ENCODE measurements at places on chromosomes 5 and 9. TPM values are rescaled to one million over a fixed set of nuclear protein-coding genes. Genes with fewer than 3 reads are reported as not detected.

Gene GFI1B
- polyA plus RNA-seq = 0.28 TPM

Gene LCN15
- polyA plus RNA-seq = 0.76 TPM

Gene ALAD
- 7.0 TPM for polyA plus RNA-seq

Gene ECM2
- 0.79 TPM for polyA plus RNA-seq

Gene GALNT12
- 14.0 TPM for polyA plus RNA-seq

Gene SAXO1
- polyA plus RNA-seq = 0.10 TPM

Gene TMOD1
- polyA plus RNA-seq = 4.5 TPM

Gene TRIM41
- polyA plus RNA-seq = 7.3 TPM

Gene AQP7
- polyA plus RNA-seq = not detected

Gene SPRY4
- polyA plus RNA-seq = 70.6 TPM

Gene OLFM1
- 24.5 TPM for polyA plus RNA-seq

Gene CAVIN4
- polyA plus RNA-seq = 2.1 TPM

Gene RANBP6
- 9.4 TPM for polyA plus RNA-seq

Gene SCAI
- polyA plus RNA-seq = 13.1 TPM

Gene ANKRD18A
- 6.9 TPM for polyA plus RNA-seq

Gene DNAJC21
- polyA plus RNA-seq = 37.6 TPM
